ENCODE measurements at places on chromosomes 2 and 18.

DNA sequence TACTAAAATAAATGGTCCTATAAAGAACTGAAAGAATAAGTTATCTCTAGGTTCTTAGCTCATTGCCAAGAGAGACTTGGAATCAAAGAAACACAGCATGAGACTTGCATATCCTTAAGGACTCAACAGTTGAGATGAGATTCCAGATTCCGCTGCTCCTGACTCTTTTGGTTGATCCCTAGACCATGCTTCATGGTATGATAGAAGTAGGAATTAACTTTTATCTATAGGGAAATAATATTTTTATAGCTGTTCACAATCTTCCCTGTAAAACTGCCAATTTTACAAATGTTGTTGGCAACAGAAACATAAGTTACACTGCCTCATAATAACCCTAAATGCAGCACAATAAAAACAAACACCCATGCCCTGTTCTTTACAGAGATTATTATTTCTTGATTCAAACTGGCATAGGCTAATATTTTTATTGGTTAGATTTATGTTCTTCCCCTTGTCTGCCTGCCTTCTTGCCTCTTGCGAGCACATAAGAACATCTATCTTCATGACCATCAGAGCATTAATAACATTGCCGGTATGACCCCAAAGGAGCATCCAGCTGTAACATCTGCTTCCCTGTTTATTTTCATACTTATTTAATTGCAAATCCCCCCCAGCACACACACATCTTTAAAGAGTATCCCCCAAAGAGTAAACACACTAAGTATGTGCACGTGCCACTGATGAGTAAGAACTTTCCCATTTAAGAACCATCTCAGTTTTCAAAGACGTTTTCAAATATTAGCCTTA is 735.7 kb upstream of the SLC8A1 start:
- no peak for DNase-seq

DNA sequence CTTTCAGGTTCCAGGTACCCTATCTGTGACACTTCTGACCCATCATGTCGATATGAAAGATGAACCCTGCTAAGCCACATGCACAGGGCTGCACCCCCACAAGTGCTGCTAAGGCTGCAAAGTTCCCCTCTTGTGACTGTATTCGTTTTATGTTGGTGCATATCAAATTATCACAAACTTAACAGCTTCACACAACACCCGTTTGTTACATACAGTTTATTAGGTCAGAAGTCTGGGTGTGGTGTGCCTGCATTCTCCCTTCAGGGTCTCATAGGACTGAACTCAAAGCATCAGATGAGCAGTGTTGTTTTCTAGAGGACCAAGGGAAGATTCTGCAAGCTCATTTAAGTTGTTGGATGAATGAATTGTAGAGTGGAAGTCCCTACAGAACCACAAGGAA is 199.4 kb downstream of the ANAPC1 start:
- DNase-seq = no peak

DNA sequence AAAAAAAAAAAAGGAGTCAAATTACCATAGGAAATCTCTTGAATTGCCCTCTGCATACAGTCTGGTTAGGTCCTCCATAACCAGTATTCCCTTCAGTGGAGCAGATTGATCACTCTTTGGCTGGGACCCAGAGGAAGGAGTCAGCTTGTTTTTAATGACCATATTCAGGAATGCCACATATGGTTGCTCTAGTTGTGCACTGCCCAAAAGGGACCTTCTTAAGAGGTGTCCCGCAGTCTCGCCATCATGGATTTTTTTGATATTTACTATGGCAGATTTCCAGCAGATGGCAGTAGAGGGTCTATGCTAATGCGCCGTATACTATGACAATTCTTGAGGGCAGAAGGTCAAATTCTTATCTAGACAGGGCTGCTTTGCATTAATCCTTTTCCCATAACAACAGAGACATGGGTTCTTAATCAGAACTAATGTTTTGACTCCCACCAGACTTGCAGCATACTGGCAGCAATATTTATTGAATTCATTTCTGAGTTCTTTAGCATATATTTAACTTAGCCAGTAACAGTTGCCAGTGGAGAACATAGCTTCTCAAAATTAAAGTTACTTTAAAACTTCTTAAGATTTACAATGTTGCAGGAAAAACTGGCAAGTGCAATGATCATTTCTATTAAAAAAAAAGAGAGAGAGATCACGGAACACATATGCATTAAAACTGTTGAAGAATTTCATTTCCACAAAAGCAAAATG is 31.8 kb upstream of the INPP4A start:
- DNase-seq = no peak

DNA sequence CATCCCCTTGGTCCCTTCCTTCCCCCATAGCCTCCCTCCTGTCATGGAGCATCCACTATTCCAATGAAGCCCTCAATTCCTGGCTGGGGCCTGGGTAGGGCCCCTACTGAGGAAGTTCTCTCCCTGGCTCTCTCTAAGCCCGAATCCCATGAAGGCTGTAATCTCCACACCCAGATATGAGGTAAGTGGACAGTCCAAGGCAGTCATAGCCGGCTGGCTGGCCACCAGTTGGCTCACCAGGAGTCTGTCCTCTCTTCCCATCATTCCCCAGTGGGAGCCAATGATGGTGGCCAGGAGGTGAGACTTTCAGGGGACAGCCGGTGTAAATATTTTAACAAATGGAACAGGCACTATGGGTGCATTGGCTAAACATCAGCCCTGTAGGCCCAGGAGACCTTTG is 6.8 kb upstream of the TAF1B start:
- no peak for DNase-seq

- no peak for DNase-seq
Measured at GRCh38 chr2:152319822-152320570, 15.0 kb upstream of the FMNL2 start.

GRCh38 chr2:47518497-47519146 is 115.7 kb downstream of the MSH2 start:
- no peak for DNase-seq

DNA sequence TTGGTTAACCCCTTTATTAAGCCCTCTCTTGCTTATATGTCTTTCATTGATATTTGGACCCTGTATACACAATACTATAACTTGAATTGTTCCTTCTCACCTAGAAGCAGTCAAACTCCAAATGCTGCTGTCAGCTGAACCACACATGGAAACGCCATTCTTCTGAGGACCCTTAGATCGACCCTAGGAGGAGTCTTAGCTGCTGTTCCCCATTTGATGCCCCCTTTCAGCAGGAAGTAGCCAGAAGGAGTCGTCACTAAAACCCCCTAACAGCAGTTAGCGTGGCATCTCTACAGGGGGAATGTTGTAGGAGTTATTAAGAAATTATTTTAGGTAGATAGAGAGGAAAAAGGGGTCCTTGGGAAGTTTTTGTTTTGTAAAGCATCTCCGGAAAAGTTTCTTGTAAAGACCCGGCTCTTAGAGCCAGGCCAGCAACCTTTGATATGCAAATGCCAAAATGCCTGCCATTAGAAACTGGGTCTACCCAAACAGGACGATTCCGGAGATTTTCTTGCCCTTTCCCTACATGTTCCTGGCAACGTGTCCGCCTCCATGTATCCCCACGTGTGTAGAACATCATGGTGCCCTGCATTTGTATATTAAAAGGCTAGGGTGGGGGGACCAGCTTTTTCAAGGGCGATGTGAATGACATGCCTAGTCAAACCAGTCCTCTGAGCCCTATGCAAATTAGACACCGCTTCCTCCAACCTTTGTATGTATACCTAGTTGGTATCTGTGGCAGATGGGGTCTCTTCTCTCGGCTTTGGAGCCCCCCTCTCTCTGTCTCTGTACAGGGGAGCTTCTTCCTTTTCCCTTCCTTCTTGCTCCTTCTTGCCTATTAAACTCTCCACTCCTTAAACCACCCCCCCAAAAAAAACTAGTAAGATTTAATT is 638.4 kb upstream of the POU3F3 start:
- DNase-seq = no peak

DNA sequence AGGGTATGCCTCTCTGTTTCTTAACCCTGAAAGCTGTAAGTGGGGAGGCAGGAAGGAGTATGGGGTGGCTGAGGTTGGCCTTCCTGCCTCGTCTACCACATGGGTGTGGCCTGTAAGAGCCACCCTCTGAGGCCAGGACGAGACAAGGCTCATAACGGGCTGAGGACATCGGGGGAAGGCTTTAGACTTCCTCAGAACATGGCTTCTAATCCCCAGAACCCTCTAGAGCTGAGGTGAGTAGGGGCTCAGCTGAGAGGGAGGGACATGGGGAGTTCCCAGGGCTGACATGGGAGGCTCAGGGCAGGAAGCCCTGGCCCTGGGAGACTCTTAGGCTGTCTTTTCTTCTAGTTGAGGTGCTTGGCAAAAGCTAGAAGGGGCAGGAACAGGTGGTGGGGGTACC is 36.7 kb downstream of the EMX1 start:
- DNase-seq = no peak

- no peak for DNase-seq
Measured at GRCh38 chr2:122136056-122136455, 380.6 kb downstream of the TSN start.

GRCh38 chr2:132479155-132479554 is 62.5 kb downstream of the GPR39 start:
- no peak for DNase-seq

DNA sequence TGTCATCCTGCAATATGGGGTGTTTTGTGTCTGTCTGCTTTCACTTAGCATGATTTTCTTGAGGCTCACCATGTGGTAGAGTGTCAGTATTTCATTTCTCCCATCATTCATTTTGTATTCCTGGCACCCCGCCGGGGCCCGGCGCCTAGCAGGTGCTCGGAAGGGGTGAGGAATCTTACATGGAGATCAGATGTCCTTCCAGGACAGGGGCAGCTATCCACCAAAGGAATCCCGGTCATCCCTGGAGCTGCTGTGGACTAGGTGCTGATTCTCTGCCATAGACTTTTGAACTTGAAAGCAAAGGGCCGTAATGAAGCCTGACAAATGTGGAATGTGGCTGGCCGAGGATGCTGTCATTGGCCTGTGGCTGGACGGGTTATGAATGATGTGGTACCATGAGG is 2.4 kb downstream of the PRELID3A start:
- no peak for DNase-seq

- DNase-seq = no peak
Measured at GRCh38 chr2:219173176-219173575, 3.3 kb upstream of the SLC23A3 start.

- DNase-seq = peak; percentile 8
Measured at GRCh38 chr2:183037553-183038340, 510 bp downstream of the NCKAP1 start.

GRCh38 chr2:3379339-3379646 is 201 bp upstream of the TRAPPC12 start:
- no peak for DNase-seq

DNA sequence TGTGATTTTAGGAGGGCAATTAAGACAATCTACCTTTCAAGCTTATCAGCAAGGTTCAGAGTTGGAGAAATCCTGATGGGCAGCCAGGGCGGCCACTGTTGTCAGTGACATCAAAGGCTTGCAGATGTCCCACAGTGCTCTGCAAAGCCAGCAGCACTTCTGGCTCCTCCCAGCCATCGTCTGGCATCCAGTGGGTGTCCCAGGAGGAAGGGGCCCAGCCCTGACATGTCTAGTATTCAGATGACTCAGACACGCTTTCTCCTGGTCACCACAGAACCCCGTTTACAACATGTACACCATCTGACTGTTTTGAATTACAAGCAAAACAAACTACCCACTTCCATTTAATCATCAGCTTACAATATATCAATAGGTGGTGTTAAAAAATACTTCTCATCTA is 61.4 kb downstream of the CYRIA start:
- no peak for DNase-seq

DNA sequence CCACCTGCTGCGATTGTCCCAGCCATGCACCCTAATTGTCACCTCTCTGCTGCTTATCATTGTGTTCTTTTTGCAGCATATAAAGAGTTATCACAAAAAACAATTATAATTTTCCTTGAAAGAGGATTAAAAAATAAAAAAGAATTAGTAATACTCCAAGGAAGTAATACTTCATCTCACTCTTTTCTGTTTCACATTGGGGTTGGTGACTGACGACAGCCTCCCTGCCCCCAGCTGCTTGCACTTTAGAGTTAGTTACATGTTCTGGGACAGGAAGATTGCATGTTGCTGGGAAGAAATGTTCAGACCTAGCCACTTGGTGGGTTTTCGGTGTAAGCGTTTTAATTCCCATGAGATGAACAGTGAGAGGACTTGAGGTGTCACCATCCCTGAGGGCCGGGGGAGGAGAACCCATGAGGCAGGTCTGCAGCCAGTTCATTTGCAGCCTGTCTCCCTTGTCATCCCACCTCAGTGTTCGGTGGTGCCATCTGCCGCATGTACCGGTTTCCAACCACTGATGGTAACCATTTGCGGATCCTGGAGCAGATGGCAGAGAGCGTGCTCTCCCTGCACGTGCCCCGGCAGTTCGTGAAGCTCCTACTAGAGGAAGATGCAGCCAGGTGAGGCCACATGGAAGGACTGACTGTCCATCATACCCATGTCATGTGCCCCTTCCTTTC is 69.1 kb downstream of the COA5 start:
- no peak for DNase-seq

- no peak for DNase-seq
Measured at GRCh38 chr2:238313289-238313990, 6.9 kb upstream of the TRAF3IP1 start.

GRCh38 chr2:109057686-109058085 is 68.7 kb upstream of the EDAR start:
- no peak for DNase-seq

GRCh38 chr2:234544659-234545611 is 48.1 kb upstream of the ARL4C start:
- peak; percentile 68 for DNase-seq

DNA sequence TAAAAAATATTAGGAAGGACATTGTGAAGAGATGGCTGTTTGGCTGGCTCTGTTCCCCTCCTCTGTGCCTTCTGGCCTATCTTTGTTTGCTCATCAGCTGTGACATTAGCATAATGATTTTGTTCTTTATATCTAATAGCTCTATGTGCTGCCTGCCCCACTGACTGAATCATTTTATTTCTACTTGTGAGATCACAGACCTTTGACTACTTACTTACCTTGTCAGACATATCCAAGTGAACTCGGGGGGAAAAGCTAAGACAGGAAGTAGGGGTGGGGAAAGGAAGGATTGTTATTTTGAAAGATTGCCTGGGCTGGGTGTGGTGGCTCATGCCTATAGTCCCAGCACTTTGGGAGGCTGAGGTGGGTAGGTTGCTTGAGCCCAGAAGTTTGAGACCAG is 104.2 kb downstream of the ASAP2 start:
- DNase-seq = no peak

GRCh38 chr2:63654959-63655358 is 66.2 kb downstream of the MDH1 start:
- DNase-seq = no peak

DNA sequence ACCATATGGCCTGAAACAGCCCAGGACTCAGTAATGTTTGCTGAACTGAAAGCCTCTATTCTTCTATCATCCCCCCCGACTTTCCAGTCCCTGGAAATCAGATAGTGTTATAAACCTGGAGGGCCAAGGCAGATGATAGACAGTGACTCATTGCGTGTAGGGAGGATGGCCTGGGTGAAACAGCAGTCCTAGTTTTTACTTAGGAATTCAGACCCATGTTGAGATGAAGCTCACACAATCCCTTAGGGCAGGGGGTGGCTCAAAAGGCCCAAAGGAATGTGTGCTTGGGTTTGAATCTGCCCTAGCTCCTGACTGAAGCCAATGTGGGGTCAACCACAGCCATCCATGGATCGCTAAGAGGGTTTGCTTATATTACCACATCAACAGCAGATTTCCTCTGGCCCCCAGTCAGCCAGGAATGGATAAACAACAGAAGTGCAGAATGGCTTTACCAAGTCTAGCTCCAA is 43.9 kb upstream of the STPG4 start:
- no peak for DNase-seq

- DNase-seq = no peak
Measured at GRCh38 chr2:32627441-32627813, 423 bp upstream of the TTC27 start.

- DNase-seq = no peak
Measured at GRCh38 chr2:217223222-217223930, 363.5 kb upstream of the TNP1 start.

GRCh38 chr2:190973726-190974628 is 40.0 kb downstream of the STAT1 start:
- DNase-seq = no peak
